Activated naive CD8-positive, alpha-beta T cell treated with anti-CD3 and anti-CD28 coated beads, Interleukin-2, amount 50 U/mL, for 24 hours (primary cell): ENCODE measurements at places on chromosomes 4 and X.

- DNase-seq: no peak
Observed at GRCh38 chr4:169114341-169114974, 104.4 kb upstream of the CBR4 start.

GRCh38 chr4:109155084-109155483 is 147.4 kb downstream of the COL25A1 start:
- DNase-seq: no peak

DNA sequence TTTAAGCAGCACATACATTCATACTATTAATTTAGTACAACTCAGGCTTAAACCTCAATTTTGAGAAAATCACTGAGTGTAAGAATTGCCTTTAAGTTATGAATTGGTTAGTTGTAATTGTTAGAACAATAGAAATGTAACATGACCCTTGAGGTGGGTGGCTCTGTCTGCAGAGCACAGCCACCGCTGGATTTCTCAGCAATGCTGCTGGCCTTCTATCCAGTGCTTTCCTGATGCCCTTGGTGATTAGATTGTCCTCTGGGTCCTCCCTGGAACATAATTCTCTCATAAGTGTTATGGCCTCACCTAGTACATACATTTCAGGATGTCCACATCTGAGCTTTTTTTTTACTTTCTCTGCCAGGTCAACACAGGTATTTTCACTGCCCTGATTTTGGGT is 213.2 kb downstream of the SLC7A11 start:
- DNase-seq: no peak

DNA sequence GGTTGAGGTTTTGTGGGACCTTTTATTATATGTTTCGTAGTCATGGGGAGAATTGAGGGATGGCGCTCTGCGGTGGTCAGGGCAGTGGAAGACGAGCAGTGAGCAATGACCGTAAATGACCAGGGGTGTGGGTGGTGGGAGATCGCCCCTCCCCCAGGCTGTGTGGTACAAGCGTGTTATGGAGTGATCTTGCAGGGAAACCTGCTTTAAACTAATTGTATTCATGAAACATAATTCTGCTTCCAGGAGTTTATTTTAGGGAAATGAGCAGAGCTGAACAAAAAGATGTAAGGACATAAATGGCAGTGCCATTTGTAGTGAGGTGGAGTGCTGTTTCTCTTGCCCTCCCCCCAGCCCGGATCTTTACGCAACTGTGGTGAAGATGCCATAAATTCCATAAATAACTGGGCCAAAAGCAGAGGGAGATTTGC is 20.2 kb downstream of the GYG2 start:
- no peak for DNase-seq

- peak; percentile 33 for DNase-seq
Observed at GRCh38 chr4:179867300-179867878, 2375.8 kb upstream of the TENM3 start.
